ENCODE measurements at places on chromosomes 11 and 22.

DNA sequence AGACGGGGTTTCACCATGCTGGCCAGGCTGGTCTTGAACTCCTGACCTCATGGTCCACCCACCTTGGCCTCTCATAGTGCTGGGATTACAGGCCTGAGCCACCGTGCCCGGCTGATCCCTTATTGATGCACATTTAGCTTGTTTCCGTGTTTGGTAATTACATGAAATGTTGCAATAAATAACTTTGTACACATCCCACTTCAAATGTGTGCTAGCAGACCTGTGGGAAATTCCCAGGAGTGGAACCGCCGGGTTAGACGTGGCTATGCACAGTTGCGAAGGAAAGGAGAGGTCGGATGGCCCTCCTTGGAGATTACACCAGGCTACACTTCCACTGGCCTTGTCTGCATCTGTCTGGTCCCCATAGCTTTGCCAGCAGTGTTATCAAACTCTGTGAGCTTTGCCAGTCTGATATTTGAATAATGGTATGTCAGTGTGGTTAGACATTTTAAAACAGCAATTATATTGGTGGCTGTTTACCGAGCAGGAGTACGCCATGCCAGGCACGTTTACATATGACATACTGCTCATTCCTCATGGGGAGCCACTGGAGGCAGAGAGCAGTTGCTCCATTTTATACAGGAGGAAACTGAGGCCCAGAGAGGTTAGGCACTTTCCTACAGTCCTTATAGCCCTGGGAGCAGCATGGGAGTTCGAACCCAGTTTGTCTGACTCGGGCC is 27.2 kb upstream of the SYT7 start:
- no peak for DNase-seq

DNA sequence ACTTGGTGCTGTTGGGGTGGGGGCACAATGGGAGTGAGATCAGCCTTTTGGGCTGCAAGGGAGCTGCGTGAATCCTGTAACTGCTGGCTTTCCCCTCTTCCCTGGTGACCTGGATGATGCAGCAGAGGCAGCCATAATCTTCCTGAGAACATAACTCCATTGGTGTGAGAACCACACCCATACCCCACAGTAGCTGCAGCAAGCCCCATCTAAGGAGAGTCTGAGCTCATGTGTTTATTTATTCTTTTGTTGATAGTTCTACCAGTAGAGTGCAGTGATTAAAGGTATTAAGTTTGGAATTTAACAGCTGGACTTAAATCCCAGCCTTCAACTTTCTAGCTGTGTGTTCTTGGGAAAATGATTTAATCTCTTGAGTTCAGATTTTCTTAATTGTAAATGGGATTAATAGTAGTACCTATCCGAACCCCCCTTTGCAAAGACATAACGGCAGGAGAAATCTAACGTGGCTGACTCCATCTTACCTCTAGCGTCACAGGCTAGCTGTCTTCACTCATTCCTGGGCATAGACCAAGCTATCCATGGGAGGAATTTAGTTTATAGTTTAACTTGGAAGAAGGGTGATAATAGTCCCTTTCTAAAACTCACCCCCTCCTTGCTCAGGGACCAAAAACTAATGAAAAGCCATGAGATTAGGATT is 385.0 kb upstream of the DDI1 start:
- DNase-seq: no peak

DNA sequence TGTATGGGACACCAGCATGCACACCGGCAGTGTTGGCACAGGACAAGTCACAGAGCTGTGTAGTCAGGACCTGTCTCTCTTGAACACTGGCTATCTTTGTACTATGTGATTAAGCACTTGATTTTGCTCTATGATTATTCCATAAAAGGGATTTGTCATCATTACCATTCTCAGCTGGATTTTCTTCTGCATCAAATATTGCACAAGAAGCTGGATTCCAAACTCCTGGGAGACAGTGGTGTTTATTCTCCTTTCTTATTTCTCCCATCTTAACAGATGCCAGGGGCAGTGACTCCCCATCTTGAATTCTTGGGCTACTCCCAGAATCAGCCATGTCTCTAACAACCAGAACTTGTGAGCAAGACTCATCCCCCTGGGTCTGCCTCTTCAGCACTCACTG is 62.5 kb upstream of the GNAZ start:
- no peak for DNase-seq

DNA sequence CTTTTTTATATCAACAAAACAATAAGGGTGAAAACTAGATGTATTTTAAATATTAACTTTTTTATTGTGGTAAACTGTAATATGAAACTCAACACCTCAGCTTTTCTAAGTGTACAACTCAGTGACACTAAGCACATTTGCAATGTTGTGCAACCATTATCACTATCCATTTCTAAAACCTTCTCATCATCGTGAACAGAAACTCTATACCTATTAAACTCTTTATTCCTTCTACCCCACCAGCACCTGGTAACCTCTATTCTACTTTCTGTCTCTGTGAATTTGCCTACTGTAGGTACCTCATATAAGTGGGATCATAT is 9.4 kb downstream of the HORMAD2 start:
- DNase-seq: no peak

DNA sequence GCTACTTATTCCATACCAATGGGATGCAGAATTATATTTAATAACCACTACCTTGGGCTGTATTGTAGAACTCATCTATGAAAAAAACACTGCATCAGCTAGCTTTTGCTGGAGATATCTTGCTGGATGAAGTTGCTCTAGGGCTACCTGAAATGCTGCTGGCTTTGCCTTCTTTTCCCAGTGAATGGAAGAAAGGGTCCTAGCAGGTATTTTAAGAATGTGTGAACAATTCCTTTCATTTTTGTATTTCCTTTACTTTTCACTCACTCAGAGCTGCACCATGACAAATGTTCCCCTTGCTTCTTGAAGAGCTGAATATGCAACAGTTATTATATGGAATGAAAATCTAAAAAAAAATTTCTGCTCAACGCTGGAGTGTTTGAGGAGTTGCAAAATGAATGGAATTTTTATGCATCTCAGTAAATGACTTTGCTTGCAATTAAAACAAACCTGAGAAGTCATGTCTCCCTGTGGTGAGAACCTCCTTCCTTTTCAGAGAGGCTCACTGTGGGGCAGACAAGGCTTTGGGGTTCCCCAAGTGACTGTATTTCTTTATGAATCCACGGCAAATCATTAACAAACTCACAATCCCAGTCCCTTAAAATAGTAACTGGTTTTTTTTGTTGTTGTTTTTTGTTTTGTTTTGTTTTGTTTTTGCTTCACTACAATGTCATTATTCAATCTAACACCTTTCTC is 566.8 kb upstream of the KIRREL3 start:
- no peak for DNase-seq
